ENCODE measurements at places on chromosomes 16 and 17. TPM values are rescaled to one million over a fixed set of nuclear protein-coding genes. Genes with fewer than 3 reads are reported as not detected.

DNA sequence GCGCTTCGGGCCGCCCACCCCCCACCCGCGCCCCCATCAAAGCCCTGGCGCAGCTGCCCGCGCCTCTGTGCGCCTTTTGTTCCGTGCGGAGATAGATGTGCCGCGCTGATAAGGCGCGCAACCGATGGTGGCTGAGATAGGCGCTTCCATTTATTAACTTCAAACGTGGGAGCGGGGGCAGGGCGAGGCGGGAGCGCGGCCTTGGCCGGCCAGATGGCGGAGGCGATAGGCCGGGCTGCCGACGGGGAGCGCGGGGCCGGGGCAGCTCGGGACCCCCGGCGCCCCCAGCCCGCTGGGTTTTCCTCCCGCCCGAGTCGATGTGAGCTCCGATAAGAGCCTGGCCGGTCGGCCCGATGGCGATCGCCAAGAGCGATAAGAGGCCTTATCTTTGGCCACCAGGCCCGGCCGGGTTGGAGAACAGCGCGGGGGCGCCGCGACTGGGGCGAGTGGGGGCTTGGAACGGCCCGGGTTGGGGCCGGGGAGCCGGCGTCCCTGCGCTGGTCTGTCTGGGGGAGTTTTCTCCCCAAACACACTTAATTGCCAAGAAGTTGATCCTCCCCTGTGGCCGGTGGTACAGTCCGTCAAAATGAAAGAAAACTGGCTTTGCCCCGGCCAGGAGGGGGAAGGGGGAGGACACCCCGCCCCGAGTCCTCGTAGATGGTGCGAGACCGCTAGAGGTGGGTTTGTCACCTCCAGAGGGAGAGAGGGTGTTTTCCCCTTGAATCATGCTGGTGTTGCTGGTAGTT is 2.7 kb downstream of the ZFPM1 start:
- no peak for DNase-seq

- DNase-seq = no peak
Measured at GRCh38 chr17:72705905-72706395, 386.5 kb downstream of the SLC39A11 start.

GRCh38 chr16:50316848-50317630 is 50.7 kb downstream of the ADCY7 start:
- no peak for DNase-seq

DNA sequence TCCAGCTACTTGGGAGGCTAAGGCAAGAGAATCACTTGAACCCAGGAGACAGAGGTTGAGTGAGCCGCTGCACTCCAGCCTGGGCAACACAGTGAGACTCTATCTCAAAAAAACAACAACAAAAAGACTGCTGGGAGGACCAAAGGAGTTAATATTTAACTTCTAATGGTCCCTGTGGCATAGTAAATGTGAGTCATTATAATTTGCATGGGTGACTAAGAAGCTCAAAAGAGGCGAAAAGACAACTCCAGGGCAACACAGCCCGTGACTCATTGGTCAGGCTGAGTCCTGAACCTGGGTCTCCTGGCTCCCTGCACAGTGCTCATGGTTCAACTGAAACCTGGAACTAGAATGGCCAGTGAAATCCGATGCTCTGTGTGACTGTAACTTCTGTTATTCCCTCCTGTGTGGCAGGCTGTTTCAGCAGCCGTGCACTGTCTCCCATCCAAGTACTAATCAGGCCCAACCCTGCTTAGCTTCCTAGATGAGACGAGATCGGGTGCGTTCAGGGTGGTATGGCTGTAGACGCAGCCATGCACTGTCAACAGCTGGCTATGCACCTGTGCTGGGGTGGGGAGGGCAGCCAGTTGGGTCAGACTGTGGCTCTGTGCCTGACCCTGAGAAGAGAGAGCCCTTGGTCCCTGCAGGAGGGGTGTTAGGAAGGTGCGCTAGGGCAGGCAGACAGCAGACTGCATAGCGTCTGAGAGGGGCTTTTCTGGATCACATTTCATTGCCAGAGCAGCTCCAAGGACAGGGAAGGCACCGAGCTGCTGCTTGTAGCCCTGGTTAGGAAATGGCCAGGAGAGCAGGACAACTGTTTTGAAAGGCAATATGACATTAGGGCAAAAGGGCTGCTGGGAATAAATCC is 14.5 kb upstream of the GPRC5C start:
- DNase-seq = no peak

- no peak for DNase-seq
Measured at GRCh38 chr17:72603420-72604242, 482.8 kb downstream of the SOX9 start.

The SIRT7 gene
- total RNA-seq = 18.6 TPM

The CTF1 gene
- total RNA-seq = 6.2 TPM

The MYL4 gene
- total RNA-seq = not detected

GRCh38 chr17:28985950-28986713 is 19.7 kb downstream of the SEZ6 start:
- no peak for DNase-seq

DNA sequence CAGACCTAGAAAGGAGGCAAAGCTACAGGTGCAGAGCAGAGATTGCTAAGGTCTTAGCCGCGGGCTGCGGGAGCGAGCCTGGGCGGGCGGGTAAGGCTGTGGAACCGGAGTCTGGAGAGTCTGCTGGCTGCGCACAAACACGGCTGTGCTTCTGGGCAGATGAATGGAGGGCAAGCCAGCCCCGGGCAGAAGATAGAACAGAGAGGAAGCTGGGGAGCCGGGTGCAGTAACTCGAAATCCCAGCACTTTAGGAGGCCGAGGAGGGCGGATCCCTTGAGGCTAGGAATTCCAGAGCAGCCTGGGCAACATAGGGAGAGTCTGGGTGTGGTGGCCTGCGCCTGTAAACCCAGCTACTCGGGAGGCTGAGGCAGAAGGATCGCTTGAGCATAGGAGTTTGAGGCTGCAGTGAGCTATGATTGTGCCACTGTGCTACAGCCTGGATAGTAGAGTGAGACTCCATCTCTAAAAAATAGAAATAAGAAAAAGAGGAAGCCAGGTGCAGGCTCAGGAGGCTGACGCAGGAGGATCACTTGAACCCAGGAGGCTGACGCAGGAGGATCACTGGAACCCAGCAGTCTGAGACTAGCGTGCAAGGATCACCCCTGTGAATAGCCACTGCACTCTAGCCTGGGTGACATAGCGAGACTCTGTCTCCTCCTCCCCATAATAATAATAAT is 56.3 kb downstream of the PITPNC1 start:
- no peak for DNase-seq

The PRCD gene
- total RNA-seq = 1.2 TPM

GRCh38 chr16:72286936-72287620 is 115.1 kb upstream of the PMFBP1 start:
- DNase-seq = no peak

DNA sequence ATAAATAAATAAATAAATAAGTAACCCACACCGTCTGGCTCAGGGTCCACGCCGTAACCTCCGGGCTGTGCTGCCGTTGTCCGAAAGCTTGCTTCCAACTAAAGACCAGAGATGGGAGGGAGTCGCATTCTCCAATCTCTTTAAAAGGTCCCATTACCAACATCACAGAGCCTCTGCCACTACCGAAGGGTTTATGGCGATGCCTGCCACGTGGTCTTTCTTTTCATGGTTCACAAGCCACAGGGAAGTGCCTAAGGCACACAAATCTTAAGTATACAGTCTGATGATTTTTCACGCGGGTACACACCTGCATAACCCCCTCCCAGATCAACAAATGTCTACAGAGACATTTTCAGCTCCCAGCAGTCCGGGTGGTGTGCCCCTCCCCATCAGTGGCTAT is 1.4 kb downstream of the COTL1 start:
- no peak for DNase-seq

The IL17C gene
- total RNA-seq = not detected

The STH gene
- total RNA-seq = not detected

DNA sequence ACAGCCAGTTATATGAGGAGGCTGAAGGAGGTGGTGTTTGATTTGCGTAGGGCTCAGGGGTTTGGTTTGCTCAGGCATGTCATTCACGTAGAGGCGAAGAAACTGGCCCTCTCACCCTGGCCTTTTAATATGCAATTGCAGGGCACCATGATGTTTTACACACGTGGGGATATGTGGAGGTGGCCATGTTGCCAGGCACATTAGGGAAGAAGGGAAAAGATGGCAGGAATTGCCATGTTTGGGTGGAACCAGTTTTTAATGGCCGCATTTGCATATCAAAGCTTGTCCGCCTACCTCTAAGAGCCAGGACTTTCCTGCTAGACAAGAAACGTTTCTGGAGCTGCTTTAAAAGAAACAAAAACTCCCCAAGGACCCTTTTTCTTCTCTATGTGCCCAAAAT is 1483.7 kb upstream of the GOT2 start:
- DNase-seq = no peak

The MMP28 gene
- 4.5 TPM for total RNA-seq

The RAB11FIP4 gene
- total RNA-seq = 0.94 TPM

The ABCC11 gene
- not detected for total RNA-seq

GRCh38 chr16:29910819-29911675 is 10.8 kb downstream of the ASPHD1 start:
- peak; percentile 68 for DNase-seq

- no peak for DNase-seq
Measured at GRCh38 chr16:4190712-4191333, 51.1 kb downstream of the SRL start.

DNA sequence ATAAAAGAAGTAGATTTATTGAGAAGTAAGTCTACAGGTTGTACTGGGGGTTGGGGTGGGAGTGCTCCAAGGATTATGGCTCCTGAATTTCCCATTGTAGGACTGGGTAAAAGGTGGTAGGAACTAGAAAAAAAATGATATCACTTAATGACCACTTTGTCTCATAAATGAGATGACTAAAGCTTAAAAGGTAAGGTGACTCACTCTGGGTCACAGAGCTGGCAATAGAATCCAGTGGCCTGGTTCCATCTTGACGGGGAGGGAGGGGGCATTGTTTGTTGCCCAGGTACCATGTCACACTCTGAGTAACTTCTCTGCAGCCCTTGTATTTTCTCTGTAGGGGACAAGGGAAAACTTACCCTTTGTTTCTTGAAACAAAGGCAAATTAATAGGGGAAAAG is 126.1 kb downstream of the PITPNC1 start:
- no peak for DNase-seq

DNA sequence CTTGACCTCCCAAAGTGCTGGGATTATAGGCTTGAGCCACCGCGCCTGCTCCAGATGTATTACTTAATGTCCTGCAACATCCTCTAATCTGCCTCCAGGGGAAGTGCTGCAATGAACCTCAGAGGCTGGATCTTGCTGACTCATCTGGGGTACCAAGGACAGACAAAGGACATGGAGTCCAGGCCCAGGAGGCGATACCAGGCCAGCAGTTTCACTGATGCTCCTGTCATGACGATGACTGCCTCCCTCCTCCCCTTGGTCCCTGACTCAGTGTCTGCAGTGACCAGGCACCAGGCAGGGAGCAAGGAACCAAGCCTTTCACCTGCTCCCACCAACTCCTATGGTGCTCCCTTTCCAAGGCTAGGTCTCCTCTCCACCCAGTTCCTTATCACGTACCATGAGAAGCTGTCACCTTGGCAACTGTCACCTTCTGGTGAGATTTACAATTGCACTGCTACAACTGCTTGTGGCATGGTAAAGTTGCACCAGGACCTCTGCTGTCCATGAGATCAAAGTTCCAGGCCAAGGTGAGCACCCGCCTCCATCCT is 21.6 kb upstream of the PHOSPHO1 start:
- no peak for DNase-seq

DNA sequence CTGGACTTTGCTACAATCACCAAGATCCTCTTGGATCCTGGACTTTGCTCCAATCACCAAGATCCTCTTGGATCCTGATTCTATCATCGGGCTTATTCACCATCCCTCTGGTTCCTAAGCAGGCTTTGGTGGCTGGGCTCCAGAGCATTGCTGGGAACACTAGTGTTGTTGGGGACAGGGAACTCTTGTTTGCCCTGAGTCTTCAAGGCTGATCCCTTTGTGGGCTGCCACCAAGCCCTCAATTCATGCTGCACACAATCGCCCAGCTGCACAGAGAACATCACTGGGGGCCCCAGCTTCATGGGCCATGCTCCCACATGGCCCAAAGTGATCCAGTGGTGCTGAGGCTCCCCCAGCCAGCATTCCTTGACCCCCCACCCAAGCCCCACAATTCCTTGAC is 88.3 kb downstream of the TMEM132E start:
- DNase-seq = no peak

The GAS2L2 gene
- total RNA-seq = not detected

The CBLN1 gene
- total RNA-seq = 1.2 TPM

DNA sequence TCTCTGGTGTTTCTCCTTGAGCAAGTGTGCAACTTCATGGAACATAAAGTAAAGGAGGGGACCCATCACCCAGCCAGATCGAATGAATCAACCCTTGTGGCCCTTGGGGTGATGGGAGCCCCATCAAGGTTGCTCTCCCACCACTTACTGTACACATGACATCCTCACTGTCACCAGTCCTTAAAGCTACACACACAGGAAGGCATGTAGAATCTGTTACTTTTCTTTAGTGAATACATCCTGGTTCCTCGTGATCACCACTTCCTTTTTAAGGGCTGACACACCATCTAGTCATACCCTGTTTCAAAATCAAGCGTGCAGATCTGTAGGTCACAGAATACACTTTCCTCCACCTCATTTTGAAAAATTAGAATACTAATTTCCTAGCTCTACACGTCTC is 22.6 kb upstream of the MPHOSPH6 start:
- DNase-seq = no peak

- no peak for DNase-seq
Measured at GRCh38 chr17:34146440-34147043, 108.5 kb upstream of the CCL2 start.

The RASD1 gene
- 50.1 TPM for total RNA-seq

The MGAT5B gene
- 0.51 TPM for total RNA-seq

GRCh38 chr16:89586853-89587252 is 11.3 kb downstream of the CPNE7 start:
- DNase-seq = no peak

DNA sequence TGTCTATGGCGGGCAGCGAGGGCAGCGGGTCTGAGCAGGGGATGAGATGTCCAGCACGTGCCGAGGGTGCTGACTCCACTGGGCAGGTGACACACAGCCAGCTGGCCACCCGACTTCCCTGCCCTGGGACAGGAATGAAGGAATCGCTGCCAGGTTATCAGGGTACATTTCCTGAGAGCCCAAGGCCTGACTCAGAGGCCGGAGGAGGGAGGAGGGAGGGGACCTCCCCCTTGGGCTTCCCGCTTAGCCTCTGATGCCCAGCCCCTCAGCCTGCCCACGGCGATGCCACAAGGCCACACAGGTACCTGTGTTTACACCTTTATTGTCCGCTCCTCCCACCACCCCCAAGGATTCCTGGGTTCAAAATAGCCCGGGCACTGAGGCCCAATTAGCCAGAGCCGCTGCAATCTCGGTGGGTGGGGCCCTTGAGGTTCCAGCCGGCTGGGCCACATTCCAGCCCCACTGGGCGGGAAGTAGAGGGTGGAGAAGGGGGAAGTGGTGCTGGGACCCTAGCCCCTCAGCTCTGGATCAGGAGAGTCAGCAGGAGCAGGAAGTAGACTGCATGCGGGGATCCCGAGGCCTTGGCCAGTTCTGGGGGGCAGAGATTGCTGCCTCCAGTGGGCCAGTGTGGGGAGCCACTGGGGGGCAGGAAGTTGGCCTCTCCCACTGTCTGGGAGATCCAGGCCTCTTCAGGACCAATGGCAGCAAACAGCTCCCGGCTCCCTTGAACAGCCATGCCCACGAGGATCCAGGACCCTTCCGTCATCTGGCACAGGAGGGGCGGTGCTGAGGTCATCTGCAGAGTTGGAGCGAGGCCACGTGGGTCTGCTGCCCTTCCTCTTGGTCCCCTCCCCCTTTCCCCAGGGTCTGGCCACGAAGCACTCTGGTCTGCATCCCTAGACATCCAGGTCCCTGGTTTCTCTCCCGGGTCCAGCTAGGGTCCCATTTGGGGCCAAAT is 3.4 kb upstream of the PRSS8 start:
- peak; percentile 89 for DNase-seq

The TMEM235 gene
- total RNA-seq = not detected

The PARN gene
- total RNA-seq = 32.2 TPM
